Cardiac ventricle fibroblast (primary cell): ENCODE measurements at places on chromosomes 4 and X. TPM values are rescaled to one million over a fixed set of nuclear protein-coding genes. Genes with fewer than 3 reads are reported as not detected.

The ERCC6L gene
- total RNA-seq: 0.20 and 0.31 TPM in 2 replicates

The PPBP gene
- total RNA-seq: not detected in 2 replicates

The TMPRSS11A gene
- not detected in 2 replicates for total RNA-seq

The UGT2B15 gene
- total RNA-seq: not detected in 2 replicates

The FHL1 gene
- total RNA-seq: 76.8 and 78.3 TPM in 2 replicates

The NUDT10 gene
- 1.2 and 2.1 TPM in 2 replicates for total RNA-seq
